NCI-H524 treated with DMSO at 0.1 percent for 48 hours (cell line): ENCODE measurements at places on chromosomes 2 and 18.
A peak's percentile ranks its signal among the peaks of the same experiment; 100 is the strongest.

DNA sequence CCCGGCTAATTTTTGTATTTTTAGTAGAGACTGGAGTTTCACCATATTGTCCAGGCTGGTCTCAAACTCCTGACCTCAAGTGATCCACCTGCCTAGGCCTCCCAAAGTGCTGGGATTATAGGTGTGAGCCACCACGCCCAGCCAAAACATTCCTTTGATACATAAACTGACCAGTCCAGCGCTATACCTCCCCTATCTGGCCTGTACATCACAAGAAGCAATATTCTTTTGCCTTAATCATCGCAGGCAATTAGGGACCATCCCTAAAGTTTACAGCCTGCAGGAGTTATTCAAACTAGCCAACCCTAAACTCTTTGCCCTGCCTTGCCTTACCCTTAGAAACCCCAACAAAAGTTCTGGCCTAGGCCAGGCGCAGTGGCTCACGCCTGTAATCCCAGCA, 6.8 kb upstream of the PPM1G start:
- DNase-seq, result no peak

DNA sequence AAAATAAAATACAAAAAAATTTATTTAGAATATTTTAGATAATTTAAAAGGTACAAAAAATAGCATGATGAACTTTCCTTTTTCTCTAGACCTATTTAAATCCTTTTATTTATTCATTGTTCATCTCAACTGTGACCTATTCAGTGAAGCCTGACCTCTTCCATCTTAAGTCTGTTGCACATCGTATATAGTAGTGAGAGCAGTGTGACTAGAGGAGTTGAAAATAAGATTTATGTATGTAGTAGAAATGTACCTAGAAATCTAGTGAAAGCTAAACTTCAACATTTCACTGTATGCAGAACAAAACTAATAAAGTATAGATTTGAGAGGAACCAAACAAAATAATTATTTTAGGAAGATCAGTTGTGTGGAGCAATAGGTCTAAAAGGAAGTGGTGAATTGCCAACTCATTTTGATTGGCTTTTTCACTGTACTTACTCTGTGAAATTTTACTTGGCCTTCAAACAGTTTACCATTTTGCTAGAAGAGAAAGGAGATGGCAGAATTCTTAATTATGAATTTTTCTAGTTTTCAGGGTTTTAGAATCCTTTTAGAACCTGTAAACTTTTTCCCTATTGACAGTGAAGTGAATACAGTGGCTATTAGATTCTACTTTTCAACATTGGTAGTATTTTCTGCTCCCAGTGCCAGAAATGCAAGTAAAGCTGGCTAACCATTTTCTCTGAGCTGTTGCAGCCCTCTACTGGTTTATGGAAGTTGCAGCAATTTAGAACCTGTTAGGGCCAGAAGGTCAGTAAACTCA, 11.0 kb downstream of the ANKRD12 start:
- peak; percentile 41 for DNase-seq

- DNase-seq, result no peak
These were observed 101.8 kb downstream of the C2orf74 start for GRCh38 chr2:61263830-61264229.

GRCh38 chr18:59768409-59768808, 71.2 kb upstream of the CCBE1 start:
- DNase-seq, result no peak

- no peak for DNase-seq
These were observed 35.3 kb downstream of the SLC66A2 start for GRCh38 chr18:79916128-79916494.

GRCh38 chr2:182933629-182934028, 67.2 kb upstream of the FRZB start:
- no peak for DNase-seq

DNA sequence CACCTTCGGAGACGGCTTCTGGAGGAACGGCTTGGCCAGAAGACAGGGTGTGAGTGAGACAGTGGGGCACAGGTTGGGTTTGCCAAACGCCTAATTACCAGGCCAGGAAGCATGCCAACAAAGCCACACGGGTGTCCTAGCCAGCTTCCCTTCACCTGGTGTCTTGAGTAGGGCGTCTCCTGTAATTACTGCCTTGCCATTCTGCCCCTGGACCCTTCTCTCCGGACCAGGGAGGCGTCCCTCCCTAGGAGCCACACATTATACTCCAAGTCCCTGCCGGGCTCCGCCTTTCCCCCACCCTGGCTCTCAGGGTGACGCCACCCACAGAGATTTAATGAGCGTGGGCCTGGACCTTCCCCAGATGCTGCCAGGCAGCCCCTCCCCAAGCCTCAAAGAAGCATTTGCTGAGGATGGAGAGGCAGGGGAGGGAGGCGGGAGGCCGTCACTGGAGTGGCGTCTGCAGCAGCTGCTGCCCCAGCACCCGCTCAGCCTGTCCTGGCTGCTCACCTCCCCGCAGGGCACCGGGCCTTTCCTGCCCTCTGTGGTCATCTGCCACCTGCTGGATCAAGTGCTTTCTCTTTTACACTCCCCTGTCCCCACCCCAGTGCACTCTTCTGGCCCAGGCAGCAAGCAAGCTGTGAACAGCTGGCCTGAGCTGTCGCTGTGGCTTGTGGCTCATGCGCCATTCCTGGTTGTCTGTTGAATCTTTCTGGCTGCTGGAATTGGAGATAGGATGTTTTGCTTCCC, 20.7 kb downstream of the FOSL2 start:
- DNase-seq, result peak; percentile 87

- no peak for DNase-seq
These were observed 196.9 kb downstream of the TNS1 start for GRCh38 chr2:217805668-217806481.

GRCh38 chr2:209441541-209441940, 17.7 kb downstream of the MAP2 start:
- DNase-seq, result peak; percentile 6

DNA sequence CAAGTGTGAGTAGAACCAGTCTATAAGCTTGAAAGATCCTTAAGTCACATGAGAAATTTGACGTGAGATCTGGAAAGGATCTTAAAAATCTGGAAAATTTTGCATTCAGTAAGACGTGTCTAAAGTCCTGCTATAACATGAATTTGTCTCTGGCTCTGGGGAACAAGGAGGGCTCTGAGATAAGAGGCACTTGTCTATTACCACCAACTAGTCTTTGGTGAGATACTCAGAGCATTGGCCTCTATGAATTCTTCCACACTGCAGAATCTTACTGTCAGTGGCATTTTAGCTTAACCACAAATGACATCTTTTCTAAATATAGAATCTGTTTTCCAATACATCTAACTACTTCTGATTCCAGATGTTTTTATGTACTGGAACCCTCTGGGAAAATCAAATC, 1504.5 kb downstream of the DPP10 start:
- DNase-seq, result no peak

GRCh38 chr18:51588616-51589015, 391.1 kb upstream of the MEX3C start:
- DNase-seq, result no peak

DNA sequence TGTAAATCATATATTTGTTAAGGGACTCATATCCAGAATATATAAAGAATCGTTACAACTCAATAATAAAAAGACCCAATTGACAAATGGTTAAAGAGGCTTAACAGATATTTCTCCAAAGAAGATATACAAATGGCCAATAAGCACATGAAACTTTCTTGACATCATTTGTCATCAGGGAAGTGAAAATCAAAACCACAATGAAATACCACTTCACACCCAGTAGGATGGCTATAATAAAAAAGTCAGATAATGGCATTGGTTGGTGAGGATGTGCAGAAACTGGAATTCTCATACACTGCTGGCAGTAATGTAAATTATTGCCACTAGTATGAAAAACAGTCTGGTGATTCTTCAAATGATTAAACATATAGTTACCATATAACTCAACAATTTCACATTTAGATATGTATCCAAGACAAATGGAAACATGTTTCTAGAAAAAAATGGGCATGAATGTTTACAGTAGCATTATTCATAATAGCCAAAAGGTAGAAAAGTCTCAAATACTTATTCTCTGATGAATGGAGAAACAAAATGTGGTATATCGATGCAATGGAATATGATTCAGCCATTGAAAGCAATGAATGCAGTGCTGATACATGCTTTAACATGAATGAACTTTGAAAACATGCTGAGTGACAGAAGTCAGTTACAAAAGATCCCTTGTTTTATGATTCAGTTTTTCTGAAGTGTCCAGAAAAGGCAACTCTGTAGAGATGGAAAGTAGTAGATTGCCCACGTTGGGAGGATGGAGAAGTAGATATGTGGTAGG, 304.6 kb upstream of the ZEB2 start:
- DNase-seq, result no peak

DNA sequence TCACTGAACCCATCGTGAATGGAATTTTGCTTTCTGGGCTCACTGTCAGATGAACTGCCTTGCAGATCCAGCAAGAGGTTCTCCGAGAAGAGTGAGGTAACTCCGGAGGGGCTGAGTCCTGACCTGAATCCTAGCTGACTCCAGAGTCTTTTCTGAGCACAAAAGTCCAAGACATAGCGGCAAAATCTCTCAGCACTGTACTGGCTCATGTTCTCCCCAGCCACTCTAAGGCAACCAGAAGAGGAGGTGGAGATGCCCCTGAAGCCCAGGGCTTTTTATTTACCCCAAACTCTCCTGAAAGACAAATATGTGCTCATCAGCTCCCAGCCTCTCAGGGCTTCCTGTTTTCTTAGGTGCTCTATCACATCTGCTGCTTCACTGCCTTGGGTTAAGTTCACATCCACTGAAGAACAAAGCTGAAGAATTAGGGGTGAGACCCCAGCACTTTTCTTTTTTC, 221.8 kb downstream of the MREG start:
- DNase-seq, result no peak

DNA sequence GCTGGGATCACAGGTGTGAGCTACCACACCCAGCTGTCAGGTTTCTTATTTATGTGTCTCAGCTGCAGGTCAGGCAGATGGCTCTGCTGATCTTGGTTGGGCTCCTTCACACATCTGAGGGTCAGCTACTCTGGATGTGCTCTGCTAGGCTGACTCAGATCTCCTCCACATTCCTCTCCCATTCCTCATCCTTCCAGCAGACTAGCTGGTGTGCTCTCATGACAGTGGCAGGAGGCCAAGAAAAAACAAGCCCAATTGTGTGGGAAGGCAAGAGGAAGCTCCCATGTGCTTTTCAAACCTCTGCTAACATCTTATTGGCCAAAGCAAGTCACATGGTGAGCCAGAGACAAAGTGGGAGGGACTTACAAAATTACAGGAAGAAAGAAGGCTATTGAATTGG, 11.7 kb upstream of the MSH6 start:
- no peak for DNase-seq

- DNase-seq, result no peak
These were observed 5.1 kb downstream of the SCG2 start for GRCh38 chr2:223597076-223597475.

DNA sequence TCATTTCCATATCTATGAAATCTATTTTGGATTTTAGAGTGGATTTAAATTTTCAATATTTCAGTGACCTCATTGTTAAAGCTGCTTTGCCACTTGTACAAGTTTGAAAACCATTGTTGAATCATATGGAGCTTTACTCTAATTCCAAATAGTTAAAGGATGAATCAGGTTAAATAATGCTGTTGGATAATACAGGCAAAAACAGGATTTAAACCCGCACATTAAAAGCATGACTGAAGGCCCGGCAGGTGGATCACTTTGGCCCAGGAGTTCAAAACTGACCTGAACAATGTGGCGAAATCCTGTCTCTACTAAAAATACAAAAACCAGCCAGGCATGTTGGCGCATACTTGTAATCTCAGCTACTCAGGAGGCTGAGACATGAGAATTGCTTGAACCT, 68.3 kb downstream of the RIF1 start:
- no peak for DNase-seq

DNA sequence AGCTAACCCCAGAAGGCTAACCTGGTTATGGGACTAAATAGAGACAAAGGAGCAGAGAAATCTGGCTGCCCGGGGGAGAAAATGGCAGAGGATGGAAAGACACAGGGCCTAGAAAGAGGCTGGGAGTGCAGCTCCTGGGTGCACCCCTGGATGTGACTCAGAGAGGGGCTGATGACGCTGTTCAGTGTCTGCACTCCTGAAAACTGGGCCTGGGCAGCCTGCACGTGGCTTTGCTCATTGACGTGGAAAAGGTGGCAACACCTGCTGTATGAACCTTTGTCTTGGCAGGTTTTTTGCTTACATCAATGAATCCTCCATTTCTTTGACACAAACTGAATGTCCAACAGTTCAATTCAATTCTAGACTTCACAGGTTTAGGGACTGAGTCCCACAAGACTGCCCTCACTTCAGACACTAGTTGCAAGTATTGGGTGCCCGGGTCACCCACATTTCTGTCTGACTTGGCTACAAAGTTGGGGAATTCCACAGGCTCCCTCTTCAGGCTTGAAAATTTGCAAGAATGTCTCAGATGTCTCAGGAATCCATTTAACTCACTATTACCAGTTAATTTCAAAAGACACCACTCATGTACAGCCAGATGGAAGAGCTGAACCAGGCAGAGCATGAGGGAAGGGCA, 47.3 kb upstream of the PUM2 start:
- no peak for DNase-seq

DNA sequence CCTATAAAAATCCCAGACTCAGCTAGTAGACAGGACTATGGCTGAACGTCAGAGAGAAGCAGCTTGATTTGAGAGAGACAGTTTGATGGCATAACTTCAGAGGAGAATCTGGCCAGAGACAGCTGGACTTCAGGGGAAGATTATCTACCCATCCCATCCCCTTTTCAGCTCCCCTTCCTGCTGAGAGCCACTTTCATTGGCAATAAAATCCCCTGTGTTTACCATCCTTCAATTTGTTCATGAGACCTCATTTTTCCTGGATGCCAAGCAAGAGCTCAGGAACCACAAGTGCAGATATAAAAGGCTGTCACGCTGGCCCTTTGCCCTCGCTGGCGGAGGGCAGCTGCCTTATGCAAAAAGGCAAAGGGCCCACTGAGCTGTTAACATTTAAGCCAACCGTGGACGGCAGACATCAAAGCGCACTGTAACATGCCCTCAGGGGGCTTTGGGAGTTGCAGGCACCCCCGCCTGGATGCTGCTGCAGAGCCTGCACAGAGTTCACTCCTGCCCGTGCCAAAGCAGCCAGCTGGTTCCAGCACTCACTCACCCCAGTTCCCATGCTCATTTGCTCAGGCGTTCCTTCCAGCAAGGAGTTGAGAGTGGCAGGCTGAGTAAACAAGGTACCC, 164.3 kb upstream of the PGAP1 start:
- no peak for DNase-seq

- DNase-seq, result no peak
These were observed 10.9 kb downstream of the APCDD1 start for GRCh38 chr18:10465174-10465939.

GRCh38 chr2:227615181-227615580, 541 bp upstream of the SCYGR3 start:
- no peak for DNase-seq

GRCh38 chr2:209323738-209324137, 100.1 kb upstream of the MAP2 start:
- no peak for DNase-seq

GRCh38 chr2:12651641-12652040, 65.1 kb upstream of the TRIB2 start:
- no peak for DNase-seq

GRCh38 chr18:50027996-50028395, 167.0 kb downstream of the MYO5B start:
- DNase-seq, result no peak

GRCh38 chr2:49840428-49840975, 686.2 kb upstream of the FSHR start:
- no peak for DNase-seq
